ENCODE measurements at places on chromosomes 13 and 19.

DNA sequence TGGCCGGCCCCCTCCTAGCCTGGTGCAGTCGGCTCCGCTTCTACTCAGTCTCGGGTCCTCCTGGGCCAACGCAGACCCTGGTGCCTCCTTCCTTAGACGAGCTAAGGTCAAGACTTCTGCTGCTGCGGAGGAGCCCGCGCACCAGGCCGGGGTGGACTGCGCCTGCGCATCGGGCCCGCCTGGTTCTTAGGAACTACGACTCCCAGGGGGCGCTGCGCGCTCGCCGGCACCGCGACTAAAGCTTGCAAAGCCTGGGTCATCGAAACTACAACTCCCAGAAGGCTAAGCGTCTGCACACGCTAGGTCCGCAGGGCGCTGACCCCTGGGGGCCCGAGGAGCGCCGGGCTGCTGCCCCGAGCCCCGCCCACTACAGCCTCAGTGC lies at the start of gene ZNF835:
Gene ZNF835 (minus strand): TSS at position 145 of the 382 bp plus-strand sequence. CDS start 6,559 bp downstream, outside the sequence.
- peak; percentile 92 for DNase-seq

GRCh38 chr19:49599378-49600295 lies 8.7 kb downstream of the PRR12 start:
- DNase-seq = no peak

- no peak for DNase-seq
These were observed 7.0 kb upstream of the NPAS1 start for GRCh38 chr19:47012617-47013016.

DNA sequence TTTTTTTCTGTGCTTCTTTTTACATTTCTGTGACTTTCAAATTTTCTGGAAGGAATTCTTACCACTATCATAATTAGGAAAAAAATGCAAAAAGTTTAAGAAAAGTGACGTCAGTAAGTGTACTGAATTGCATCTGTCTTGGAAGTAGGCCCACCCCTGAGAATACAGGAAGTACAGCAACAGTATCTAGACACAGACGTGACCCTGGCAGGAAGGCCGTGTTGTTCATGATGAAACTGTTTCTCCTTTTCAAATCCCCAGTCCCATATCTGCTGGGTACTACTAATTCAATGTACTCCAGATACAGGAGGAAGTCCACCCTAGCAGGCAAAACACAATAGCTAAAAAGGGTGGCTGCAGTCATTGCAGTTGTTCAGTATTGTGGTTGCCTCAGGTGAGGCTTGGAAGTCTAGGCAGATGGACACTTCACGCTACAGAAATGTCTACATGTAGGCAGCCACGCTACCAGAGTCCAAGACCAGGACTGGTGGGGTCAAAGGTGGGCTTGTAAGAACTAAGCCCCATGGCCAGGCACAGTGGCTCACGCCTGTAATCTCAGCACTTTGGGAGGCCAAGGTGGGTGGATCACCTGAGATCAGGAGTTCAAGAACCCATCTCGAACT lies 49.6 kb upstream of the MED4 start:
- DNase-seq = no peak

DNA sequence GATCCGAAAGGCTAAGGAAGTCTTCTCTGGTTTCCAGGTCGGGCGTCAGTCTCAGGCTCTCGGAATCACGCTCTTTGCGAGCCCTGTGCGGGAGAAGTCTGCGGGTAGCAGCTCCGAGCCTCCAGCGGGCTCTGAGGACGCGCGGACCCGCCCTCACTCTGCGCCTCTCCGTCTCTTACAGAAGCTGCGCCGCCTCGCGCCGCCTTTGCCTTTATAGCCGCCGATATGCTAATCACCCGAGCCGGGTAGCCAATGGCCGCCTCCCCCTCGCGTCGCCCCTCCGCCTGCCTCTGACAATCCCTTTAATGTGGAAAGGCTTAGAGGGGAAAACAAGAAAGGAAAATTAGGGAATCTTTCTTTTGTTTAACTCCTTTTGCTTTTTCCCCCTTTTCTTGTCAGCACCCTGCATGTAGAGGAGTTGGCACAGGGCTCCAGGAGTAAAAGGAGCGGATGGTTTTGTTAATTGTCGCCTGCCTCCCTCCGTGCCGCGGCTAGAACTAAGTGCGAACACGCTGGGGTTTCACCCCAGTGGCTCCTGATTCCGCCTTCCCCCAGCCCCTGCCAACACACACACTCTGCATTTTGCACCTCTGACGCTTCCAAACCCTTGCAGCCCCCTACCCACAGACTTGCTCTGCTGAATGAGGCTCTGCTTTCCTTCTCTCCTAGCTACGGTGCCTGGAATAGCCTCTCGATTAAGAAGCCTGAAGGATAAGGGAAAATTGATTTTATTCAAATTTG lies at the start of gene PCDH8:
Gene PCDH8 (minus strand): TSS at position 186 of the 741 bp plus-strand sequence. CDS start 204 bp downstream, outside the sequence.
- no peak for DNase-seq

- no peak for DNase-seq
These were observed 125.0 kb downstream of the VWA8 start for GRCh38 chr13:41835871-41836270.

DNA sequence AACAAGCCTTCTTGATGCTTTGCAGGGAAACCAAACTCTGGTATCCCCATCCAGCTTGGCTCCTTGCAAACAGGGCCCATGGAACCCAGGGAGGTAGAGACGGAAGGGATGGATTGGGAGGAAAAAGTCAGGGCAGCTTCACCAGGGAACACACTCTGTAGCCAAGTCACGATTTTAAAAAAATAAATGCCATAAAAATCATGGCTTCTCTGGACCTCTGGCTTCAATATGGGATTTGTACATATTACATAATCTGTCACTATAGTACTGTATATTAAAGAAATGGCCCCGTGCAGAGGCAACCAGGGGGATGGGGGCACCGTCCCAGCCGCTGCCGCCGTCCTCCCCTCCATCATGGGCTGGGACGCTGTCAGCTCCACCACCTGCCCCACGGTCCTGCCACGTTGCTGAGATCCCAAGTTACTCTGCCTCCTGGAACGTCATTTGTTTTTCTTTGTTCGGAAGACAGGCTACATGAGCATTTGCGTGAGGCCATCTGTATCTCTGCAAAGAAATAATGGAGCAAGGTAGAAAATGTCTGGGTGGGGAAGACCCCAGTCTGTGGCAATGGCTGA lies 313.3 kb downstream of the ZNF536 start:
- no peak for DNase-seq

- DNase-seq = no peak
These were observed 103.4 kb downstream of the FRY start for GRCh38 chr13:32135056-32135390.

GRCh38 chr13:36819739-36820090 lies 693 bp downstream of the RFXAP start:
- no peak for DNase-seq

- DNase-seq = no peak
These were observed 62.0 kb upstream of the C13orf46 start for GRCh38 chr13:114035583-114036531.

- peak; percentile 47 for DNase-seq
These were observed 40.3 kb downstream of the ANKRD10 start for GRCh38 chr13:110874508-110874960.

DNA sequence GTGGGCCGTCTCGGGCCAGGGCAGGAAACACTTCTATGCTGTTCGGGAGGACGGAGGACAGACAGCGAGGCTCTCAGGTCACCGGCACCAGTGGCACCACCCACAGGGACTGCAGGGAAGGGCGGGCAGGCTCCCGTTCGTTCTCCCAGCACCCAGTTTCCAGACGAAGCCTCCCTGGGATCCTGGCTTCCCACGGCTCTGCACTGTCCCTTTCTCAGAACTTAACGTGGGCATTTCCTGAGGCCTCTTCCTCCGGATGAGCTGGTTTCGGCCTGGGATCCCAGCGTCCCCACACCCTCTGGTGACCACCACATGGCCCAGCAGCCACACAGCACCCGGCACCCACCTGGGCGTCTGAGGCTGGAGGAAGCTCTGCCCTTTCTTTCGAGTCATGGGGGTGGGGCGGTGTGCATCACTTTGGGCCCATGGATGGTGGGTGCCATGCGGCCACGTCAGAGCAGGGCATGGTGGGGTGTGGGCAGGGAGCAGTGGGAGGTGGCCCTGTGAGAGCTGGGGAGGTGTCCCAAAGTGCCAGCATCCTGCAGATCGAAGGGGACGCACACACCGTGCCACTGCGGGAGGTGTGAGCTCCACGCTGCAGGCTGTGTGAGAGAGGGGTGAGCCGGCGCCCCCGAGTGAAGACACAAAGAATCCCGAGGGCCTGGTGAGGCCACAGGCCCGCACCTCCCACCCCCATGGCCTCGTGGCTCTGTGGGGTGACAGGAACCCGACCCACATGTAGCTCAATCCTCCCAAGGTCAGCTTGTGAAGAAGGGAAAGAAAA lies 38.7 kb upstream of the GRTP1 start:
- no peak for DNase-seq

GRCh38 chr19:44845612-44846454 lies at the start of gene NECTIN2:
Gene NECTIN2, plus strand, starts transcription at chr19:44846297. Its CDS starts 229 bp downstream, at chr19:44846526.
- peak; percentile 94 for DNase-seq

DNA sequence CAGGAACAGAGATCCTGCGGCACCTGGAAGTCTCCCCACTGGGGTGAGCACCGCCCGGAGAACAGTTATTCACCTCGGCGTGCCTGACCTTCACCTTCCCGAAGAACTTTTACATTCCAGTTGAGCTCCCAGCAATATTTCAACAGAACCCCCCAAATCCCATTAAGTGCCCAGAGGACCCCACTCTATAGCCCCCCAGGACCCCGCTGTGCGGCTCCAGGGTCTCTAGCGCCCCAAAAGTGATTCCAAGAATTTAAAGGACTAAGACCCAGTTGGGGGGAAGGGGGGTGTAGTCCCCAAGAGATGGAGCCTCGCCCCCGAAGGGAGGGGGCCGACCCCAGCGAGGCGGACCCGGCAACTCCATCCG lies 480 bp downstream of the GPR108 start:
- DNase-seq = no peak

DNA sequence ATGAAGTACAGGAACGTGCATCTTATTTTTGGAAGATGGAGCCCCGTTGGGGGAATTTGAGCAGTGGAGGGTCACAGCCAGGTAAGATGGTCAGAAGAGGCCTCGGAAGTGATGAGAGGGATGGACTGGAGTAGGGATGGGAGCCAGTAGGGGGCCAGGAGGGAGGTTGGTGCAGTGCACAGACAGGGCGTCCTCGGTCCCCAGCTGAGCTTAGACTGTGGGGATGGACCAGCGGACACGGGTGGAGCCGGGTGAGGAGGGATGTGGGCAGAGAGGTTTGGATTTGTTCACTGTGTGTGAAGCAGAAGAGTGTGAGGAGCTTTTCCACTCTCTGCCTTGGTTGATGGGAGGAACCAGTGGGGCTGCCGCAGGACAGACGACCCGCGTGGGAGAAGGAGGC lies 10.6 kb downstream of the RPS9 start:
- DNase-seq = no peak

- no peak for DNase-seq
These were observed 3.8 kb downstream of the RAP2A start for GRCh38 chr13:97437729-97438128.

GRCh38 chr19:39127812-39128515 lies 2.4 kb downstream of the PAK4 start:
- no peak for DNase-seq

DNA sequence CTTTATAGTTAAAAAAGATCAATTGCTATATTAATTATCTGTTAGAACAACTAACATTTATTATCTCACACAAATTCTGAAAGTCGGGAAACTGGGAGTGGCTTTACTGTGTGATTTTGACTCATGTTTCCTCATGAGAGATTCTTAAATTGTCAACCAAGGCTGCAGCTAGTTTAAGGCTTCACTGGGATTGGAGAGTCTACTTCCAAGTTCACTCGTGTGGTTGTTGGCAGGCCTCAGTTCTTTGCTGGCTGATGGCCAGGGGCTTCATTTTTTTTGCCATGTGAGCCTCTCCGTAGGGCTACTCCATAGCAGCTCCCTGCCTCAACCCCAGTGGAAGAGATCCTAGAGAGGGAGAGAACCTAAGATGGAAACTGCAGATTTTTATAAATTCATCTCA lies 24.5 kb upstream of the LPAR6 start:
- no peak for DNase-seq

DNA sequence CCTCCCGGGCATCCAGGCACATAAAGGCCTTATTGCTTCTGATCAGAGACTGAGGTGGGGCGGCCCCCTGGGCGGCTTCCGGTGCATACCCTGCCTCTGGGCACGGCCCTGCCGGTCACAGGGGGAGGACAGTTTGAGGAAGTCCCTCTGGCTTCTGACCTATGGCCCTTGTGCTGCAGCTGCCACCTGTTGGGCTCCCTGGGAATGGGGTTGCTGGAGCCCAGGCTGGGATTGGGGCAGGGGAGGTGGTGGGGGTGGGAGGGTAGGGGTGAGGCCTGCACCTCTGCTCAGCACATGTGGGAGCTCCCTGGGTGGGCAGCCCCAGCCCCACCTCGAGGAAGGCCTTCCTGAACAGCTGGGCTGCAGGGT lies 10.7 kb downstream of the ANO8 start:
- DNase-seq = no peak

DNA sequence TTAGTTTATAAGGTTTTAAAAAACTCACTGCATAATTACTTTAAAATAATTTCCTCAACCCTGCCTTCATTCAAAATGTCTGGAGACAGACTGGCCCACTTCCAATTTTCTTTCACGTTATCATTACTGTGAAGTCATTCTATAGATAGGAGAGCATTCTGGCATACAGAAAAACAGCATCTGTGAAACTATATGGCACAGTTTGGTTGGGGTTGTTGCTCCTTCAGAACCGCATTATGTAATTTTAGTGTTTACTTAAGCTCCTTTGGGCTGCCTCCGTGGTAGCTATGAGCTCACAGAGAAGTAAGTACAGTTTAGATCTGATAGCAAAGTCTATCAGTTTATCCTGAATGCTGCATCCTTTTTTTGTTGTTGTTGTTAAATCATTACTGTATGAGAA lies 104.3 kb downstream of the KCNRG start:
- DNase-seq = no peak
